ENCODE measurements at places on chromosomes 12 and 14. TPM values are rescaled to one million over a fixed set of nuclear protein-coding genes. Genes with fewer than 3 reads are reported as not detected.

The DDN gene
- not detected for polyA plus RNA-seq

DNA sequence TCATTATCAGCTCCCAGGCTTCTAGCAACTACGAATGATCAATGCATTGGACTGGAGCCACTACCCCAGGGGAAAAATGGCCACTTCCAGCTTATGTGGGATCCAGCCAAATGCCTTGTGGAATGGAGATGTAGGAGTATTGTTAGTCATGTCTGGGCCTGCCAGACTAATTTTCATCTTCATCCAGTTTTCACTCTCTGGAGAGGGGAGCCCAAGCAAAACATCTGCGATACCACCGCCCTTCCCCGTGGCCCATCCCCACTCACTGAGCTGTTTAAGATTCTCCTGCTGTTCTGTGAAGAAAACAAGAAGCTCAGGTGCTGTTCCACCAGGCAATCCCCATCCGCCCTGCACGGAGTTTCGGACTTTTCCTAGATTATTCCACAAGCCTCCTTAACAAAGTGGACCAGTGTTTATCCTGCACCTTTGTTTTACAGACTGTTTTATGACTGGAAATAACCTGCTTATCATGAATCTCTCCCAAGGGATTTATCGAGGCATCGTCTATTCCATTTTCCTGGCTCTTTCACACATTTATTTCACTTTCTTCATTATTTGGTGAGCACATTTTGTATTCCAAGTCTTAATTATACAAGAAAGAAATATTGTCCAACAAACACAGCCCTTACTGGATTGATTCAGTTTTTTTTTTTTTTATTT lies 35.5 kb upstream of the MAX start:
- no peak for DNase-seq

DNA sequence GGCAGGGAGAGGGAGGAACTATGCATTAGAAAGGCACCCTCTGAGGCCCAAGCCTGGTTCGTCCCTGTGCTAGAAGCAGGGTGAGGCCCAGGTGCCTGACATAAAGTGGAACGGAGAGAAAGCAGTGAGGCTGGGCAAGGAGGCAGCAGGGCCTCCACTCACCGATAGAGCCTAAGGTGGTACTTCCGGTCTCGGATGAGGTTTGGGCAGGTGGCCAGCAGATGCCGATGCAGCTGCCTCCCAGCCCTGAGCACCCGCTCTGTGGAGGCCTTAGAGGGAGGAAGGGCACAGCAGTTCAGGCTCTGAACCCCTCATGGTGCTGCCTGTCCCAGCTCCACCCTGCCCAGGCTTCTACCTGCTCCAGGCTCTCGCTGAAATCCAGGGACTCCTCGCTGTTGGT lies 7.1 kb downstream of the RAPGEF3 start:
- DNase-seq = no peak

GRCh38 chr12:46970636-46971035 lies 108.8 kb upstream of the PCED1B start:
- DNase-seq = no peak

The CACNB3 gene
- polyA plus RNA-seq = 2.1 TPM

- no peak for DNase-seq
These were observed 104.6 kb downstream of the ITPR2 start for GRCh38 chr12:26728205-26729050.

- DNase-seq = no peak
These were observed 29.3 kb upstream of the ZFP36L1 start for GRCh38 chr14:68822132-68822651.

The RASSF8 gene
- 1.3 TPM for polyA plus RNA-seq

DNA sequence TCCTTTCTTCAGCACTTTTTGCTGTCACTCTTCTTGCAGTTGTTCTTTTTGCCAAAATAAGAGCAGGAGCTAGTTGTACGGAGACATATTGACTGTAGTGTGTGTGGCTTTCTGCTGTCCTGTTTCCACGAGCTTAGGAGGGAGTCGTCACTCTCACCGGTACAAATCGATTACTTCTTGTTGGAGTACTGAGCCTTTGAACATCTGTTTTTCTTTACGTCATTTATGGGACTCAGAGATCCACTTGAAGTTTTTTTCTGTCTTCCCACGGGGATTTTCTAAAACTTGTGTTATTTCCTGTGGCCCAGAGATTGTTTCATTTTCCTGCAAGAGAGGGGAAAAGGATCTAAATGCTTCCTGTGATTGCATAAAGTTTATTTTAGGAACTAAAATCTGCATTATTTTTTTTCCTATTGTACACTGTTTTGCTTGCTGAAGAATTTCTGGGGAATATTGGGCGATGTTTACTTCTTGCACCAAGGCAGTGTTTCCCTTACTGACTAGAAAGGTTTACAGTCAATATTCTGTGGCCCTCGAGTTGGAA lies 199.8 kb upstream of the ARHGAP5 start:
- DNase-seq = no peak

DNA sequence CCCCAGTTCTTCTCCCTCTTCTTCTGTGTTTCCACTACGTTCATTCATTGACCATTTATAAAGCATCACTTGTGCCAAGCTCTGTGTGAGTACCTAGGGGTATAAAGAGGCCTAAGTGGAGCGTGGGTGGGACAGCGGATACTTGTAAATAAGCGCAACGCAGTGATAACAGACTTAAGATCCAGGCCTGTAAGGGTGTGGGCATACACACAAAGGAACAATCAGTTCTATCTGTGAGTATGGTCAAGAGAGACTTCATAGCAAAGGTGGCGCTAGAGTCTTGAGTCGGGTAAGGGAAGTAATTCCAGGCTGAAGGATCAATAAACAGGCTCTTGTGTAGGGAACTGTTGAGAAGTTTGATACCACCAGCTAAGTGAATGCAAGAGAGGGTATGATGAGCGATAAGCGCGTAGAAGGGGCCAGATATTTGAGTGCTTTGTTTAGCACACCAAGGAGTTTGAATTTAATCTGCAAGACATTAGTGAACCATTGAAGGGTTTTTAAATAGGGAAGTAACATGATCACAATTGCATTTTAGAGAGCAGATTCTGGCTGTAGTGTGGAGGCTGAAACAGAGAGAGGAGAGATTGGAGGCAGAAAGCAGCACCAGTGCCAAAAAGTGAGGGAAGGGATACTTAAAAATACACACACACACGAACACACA lies 1.0 kb upstream of the GXYLT1 start:
- DNase-seq = no peak

The KRT74 gene
- polyA plus RNA-seq = not detected

- DNase-seq = no peak
These were observed 232.9 kb downstream of the CHST11 start for GRCh38 chr12:104689635-104690034.

The P2RX2 gene
- not detected for polyA plus RNA-seq

The ANO2 gene
- polyA plus RNA-seq = not detected

The IQSEC3 gene
- polyA plus RNA-seq = 0.07 TPM

The MMP17 gene
- not detected for polyA plus RNA-seq

DNA sequence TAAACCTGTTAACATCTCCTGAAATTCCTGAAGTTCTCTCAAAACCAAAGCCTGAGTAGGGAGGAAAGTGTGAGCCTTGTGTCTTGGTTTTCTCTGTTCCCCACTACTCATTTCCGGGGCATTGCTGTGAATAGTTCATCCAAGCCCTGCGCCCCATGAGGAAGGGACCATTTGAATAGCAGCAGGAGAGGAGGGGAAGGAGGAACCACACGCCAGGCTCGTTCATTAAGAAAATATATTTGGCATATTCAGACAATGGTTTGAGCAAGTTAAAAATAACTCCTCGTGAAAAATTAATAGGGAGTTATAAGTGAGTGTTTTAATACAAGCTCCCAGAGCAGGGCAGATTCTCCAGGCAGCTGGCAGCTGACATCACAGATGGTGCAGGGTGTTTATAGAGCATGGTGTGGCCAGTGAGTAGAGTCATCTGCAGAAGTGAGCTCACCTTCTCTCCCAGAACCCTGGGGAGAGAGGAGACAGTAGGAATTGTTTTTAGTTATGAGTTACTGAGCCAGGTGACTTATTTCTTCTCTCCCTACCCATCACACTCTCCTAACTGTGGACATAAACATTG lies 29.5 kb upstream of the CISTR start:
- no peak for DNase-seq

DNA sequence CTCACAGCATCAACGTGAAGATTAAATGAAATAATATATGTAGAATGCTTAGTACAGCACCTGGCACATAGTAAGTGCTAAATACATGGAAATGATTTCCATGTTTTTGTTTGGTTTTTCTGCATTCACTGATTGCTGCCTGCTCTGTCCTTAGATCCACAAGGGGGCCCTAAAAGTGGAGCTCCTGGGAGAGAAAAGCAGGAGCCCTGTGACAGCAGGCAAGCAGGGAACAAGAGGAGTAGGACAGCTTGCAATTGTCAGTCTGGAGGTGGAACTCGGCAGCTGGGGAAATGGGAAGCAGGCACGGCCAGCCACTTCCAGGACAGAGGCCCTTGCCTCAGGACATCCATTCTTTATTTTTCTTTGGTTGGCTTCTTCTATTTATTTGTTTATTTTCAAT lies 292.9 kb downstream of the BMP4 start:
- DNase-seq = no peak

The GPRC5A gene
- not detected for polyA plus RNA-seq
